Stimulated activated CD8-positive, alpha-beta memory T cell treated with anti-CD3 and anti-CD28 coated beads, Interleukin-7, amount 100 ng/mL, for 1 hour (primary cell): ENCODE measurements at places on chromosomes 3 and 15.

DNA sequence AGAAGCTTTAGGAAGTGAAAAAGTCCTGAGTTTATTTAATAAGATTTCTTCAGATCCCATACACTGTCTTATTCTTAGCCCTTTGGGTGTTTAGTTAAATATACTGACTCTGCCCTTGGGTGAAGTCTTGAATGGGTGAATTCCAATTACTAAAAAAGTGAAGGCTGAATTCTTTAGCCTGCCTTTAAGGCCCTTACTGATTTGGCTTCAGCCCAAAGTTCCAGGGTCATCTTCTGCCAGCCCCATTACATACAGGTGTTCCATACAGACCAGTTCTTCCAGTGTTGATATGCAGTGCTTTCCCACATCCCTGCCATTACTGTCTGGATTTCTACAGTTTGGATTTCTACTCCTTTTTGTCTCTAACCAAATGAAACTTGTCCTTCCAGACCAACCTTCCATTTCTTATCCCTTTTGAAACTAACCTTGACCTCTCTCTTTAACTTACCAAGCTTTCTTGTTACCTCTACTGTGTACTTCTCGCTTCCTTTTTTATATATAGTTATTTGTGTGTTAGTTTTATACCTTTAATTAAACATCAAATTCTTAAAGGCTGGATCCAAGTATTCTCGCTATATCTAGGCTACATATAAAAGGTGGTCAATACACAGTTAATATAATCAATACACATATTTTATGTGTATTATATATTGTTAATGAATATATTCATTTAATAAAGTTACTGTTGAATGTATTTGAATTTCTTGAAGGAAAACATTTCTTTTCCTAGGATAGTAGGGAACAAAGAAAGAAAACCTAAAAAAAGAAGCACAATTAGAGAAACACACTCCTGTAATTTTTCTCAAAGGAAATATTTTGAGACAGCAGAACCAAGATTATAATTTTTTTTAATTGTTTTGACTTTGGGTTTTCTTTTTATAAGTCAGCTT lies 15.0 kb downstream of the MBNL1 start:
- DNase-seq = no peak

DNA sequence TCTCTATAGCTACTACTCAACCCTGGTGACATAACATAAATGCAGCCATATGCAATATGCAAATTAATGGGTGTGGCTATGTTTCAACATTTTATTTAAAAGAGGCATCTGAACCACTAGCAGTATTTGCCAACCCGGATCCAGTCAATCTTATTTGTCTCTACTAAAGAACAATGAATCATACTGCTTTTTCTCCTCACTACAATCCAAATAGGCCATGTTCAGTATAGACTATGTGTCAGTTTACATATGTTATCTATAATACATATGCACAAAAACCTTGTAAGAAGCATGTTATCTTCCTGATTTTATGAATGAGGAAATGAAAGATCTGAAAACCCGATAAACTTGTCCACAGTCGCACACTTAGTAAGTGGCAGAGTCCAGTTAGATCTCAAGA lies 125.7 kb downstream of the STAG1 start:
- DNase-seq = no peak

DNA sequence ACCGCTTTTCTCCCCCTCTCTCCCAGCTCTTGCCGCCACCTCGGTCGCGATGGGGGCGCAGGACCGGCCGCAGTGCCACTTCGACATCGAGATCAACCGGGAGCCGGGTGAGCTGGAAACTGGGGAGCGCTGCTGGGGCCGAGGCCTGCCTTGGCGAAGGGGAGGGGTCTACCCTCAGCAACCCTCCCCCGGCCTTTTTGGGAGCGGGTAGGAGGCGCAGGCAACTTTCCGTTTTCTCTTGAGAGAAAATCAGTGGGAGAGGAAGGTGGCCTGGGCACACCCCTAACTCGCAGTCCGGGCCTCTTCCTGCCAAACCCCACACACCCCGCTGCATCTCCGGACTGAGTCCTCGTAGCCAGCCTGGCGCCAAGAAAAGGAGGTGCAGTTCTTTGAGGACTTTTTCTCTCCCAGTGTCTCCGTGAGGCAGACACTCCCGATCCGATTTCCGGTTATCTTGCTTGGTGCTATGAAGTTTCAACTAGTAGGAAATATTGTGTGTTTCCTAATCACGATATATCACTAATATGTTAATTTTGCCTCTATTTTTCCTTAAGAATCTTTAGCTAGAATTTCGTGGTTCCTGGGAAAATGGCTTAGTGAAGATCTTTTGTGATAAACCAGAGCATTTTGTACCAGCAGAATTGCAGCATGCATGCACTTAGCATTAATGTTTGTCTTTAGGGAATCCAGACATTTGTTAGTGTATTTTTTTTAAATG lies 631 bp downstream of the NKTR start:
- DNase-seq = no peak

DNA sequence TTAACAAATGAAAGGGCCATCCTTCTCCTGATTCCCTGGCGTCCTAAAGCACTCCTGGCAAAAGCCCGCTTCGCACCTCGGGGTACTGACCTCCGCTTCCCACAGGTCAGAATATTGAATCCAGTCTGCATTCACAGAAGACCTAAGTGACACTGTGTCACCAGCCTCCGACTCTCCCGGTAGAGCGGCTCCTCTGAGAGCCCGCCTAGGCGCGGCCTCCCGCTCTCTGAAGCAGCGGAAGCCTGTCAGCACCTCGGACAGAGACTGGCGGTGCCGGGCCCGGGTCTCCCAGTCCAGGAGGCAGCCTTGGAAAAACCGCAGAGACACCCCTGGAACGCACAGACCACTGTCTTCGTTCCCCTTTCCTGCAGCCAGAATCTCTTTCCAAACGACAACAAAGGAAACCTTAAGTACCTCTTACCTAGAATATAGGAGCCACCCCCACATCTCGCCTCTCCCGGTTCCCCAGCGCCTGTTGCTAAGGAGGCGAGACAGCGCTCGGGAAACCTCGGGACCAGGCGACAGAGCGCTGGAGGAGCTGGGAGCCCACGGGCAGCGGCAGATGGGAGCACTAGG lies 1.2 kb downstream of the GABRB3 start:
- no peak for DNase-seq

DNA sequence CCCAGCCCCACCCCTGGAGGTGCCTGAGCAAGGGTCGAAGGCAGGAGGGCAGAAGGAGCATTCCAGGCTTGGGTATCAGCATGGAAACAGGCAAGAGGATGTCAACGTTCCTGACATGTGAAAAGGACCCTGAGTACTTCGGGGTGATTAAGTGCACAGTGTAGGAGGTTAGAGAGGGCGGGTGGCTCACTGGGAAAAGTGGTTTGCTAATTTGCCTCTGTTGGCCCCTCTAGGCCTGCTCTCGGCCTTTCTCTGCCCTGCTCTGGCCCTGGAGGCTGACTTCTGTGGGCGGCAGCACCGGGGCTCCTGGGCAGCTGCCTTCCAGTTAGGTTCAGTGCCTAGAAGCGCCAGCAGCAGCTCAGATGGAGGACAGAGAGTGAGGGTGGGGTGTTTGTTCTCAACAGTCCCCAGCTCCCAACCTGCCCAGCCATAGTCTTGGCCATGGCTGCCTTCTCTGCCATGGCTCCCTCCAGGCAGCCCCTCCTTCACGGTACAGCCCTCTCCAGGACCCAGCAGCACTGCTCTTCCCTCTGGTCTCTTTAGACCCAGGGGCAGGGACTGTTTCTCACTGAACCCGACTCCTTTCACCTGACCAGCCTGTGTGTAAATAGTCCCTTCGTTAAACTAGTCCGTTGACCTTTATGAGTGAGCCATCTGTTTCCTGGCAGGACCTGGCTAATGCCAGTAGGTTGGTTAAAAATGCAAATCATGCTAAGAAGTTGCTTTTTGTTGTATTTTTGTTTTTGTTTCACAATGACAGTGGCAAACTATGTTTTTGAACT lies 107.1 kb upstream of the TPM1 start:
- no peak for DNase-seq

GRCh38 chr3:55893045-55893664 lies 406.0 kb upstream of the WNT5A start:
- DNase-seq = no peak

- DNase-seq = no peak
Observed at GRCh38 chr15:91950631-91951329, 97.3 kb downstream of the SLCO3A1 start.

GRCh38 chr15:75966073-75966472 lies 46.2 kb downstream of the NRG4 start:
- DNase-seq = no peak
